ENCODE measurements at places on chromosomes 5 and 9.

DNA sequence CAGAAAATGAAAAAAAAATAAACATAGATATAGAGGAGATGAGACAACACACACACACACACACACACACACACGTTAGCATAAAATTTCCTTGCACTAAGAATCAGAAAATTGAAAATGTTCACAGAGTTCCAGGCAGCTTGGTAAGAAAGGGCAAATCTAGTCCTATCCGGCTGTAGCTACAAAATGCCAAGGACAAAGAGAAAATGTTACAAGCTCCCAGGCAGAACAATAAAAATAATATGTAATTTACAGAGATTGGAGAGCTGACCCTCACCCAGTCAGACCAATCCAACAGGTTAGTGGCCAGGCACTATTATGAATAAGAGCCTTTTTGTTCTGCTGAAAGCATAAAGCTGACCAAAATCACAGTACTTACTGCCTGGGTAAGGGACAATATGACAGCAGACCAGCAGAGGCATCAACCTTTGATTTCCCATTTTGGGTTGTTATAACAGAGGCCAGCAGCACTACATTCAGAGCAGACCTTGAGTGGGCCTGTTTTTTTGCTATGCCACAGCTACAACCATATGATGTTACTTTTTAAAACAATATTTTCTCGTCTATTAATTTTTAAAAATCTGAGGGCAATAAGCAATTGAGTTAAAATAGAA is 892.6 kb downstream of the TAF11L14 start:
- DNase-seq, result no peak

DNA sequence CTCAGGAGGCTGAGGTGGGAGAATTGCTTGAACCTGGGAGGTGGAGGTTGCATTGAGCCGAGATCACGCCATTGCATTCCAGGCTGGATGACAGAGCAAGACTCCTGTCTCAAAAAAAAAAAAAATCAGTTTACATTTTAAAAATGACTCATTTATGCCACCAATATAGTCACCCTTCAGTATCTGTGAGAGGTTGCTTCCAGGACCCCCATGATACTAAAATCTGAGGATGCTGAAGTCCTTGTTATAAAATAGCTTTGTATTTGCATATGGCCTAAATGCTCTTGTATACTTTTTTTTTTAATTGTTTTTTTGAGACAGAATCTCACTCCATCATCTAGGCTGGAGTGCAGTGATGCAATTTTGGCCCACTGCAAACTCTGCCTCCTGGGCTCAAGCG is 5.8 kb downstream of the OCLN start:
- no peak for DNase-seq

GRCh38 chr5:172280929-172281328 is 2.6 kb downstream of the UBTD2 start:
- no peak for DNase-seq

DNA sequence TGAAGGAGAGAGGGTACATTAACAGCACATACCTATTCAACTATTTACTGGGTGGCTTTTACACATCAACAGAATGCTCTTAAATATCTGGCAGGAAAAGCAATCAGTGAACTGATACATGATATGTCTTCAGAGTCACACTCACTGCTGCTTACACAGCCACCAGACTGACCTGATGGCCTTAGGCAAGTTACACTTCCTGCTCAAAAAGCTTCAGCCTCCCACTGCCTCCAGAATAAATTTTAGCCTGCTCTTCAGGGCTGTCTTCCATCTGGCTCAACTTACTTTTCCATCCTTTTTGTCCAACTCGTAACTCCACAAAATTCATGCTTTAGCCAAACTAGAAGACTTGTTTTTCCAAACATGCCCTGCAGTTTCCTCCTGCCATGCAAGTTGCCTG is 10.7 kb downstream of the LOX start:
- DNase-seq, result no peak

DNA sequence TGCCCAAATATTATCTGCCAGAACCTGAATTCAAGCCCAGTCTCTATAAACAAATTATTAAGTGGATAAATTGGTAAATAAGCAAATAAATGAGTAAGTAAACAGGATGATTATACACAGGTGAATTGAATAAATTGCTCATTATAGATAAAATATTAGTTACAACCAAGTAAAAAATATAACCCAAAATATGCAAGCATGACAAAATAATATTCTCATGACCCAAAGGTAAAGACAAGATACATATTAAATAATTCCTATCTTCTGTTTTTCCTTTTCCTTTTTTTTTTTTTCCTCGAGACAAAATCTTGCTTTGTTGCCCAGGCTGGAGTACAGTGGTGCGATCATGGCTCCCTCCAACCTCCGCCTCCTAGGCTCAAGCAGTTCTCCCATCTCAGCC is 21.2 kb upstream of the FSD1L start:
- no peak for DNase-seq

DNA sequence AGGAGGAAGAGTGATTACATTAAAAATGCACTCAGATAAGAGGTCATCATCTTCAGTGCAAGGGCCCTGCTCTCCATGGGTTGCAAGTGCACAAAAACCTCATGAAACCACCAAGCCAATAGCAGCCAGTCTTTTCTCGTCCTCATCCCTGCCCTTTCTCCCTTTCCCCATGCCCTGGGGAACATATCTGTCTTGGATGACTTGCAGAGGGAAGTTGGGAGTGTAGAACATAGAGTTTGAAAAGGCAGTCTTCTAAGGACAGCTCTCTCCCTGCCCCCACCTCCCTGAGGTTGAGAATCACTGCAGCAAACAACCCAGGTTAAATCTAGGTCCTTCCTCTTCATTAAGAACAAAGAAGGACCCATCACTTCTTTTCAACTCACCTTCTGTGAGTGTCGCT is 22.0 kb downstream of the DDX31 start:
- DNase-seq, result no peak

- no peak for DNase-seq
Measured at GRCh38 chr5:158014372-158014771, 155.4 kb upstream of the CLINT1 start.

- no peak for DNase-seq
Measured at GRCh38 chr5:40238066-40238745, 441.5 kb upstream of the PTGER4 start.

DNA sequence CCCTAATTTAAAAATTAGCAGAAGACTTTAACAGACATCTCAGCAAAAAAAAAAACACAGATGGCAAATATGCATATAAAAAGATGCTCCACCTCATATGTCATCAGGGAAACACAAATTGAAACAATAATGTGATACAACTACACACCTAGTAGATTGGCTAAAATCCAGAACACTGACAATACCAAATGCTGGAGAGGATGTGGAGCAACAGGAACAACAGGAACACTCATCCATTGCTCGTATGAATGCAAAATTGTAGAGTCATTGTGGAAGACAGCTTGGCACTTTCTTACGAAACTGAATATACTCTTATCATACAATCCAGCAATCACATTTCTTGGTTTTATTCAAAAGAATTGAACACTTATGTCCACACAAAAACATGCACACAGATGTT is 22.1 kb downstream of the MCIDAS start:
- no peak for DNase-seq

- no peak for DNase-seq
Measured at GRCh38 chr9:70290626-70291025, 31.8 kb downstream of the SMC5 start.

GRCh38 chr9:93620881-93621820 is 44.8 kb downstream of the PHF2 start:
- DNase-seq, result peak; percentile 85

DNA sequence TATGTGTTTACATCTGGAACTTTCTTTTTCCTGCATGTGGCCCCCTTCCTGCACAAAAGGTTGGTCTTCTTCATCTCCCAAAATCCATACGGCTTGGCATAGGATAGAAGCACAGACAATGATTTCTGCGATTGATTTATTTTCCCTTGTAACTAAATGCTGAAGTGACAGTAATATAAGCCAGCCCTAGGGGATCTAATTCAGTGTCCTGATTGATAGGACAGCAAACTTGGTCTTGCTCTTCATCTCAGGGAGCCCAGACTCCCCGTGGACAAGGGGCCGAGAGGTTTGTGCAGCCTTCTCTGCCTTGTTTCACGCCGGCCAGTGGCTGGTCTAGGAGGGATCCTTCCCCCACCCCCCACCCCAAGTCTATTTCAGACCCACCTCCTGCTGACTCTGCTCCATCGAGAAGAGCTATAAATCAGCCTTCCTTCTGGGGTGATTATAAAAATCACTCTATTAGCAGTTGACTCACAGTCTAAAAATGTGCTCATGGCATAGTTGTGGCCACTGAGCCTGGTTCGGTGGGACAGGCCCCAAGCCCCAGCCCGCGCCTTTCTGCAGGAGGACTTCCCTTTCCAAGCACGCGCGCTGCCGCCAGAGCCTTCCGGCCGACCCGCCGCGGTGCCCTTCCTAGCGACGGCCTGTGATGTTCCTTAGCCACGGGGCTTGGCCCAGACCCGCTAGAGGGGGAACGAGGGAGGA is 89.8 kb upstream of the COL5A1 start:
- DNase-seq, result no peak

GRCh38 chr5:145247745-145248040 is 587.4 kb downstream of the PRELID2 start:
- no peak for DNase-seq

DNA sequence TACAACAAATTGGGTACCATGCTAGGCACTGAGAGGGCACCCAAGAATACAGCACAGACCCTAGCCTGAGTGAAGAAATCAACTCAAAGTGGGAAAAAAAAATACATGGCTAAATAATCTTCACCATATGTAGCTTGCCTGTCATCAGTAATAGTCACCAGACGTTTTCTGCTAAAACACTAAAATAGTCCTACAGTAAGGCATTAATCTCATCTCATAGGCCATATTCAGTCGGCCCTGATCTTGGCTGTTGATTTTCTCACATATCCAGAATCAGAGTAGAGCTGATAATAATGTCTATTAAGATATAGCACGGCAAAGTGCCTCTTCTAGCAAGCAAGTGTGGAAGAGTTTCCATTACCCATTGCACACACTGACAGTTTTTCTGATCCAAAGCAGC is 322.1 kb upstream of the SLC30A5 start:
- no peak for DNase-seq

- no peak for DNase-seq
Measured at GRCh38 chr5:74017786-74018211, 391.8 kb downstream of the ARHGEF28 start.

DNA sequence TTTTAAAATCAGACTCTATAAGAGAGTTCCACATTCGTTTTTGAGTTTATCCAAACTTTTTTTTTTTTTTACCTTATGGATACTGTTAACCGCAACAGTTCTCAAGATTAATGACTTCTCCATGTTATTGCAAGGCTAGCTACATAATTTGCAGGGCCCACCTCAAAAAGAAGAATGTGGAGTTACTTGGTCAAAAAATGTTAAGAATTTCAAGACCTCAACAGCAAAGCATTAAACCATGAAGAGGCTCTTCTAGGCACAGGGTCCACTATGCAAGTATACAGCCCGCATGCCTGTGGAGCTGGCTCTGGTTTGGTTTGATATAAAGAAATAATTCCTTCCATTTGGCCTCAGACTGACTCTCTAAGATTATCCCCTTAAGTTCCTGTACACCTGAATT is 133.3 kb upstream of the TLX3 start:
- no peak for DNase-seq

GRCh38 chr5:59061377-59061776 is 478.5 kb downstream of the RAB3C start:
- no peak for DNase-seq

GRCh38 chr5:40315126-40315525 is 364.6 kb upstream of the PTGER4 start:
- no peak for DNase-seq

- no peak for DNase-seq
Measured at GRCh38 chr5:57117596-57117995, 56.3 kb upstream of the GPBP1 start.

- no peak for DNase-seq
Measured at GRCh38 chr5:74122175-74122574, 496.2 kb downstream of the ARHGEF28 start.

DNA sequence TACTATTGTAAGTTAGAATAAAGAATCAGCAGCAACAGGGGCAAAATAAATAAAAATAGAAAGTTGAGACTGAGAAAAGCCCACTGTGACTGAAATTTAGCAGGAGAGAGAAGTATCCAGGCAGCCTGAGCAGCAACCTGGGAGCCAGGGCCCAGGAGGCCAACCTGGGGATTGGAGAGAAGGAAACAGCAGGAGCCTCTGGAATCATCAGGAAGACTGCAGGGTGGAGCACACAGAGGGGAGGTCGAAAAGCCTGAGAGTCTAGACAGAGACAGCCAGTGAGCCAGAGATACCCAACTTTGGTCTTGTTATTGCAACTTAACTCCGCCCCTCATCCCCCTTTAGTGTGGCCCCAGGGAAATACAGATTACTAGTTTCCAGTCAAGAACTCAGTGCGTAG is 98.6 kb downstream of the SLC1A3 start:
- DNase-seq, result no peak

- DNase-seq, result no peak
Measured at GRCh38 chr9:81519816-81520495, 169.4 kb downstream of the TLE1 start.

DNA sequence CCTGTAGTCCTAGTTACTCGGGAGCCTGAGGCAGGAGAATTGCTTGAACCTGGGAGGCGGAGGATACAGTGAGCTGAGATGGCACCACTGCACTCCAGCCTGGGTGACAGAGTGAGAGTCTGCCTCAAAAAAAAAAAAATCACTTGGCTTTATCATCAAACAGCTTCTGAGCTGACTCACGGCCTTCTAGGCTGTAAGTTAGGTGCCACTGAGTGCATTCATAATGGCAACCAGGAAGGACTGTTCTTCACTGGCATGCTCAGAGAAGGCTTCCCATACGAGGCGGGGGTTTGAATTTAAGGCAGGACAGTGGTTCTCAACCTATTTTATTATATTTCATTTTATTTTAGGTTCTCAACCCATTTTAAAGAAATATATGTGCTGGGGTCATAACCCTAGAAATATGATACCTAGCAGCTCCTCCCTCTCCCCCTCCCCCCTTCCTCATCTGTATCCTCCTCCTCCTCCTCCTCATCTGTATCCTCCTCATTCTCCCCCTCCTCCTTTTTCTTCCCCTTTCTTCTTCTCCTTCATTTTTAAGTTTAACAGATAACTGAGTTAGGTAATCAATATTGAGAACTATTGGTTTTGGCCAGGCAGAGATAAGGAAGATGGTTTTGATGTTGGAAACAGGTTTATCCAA is 19.0 kb upstream of the LHFPL2 start:
- DNase-seq, result no peak

DNA sequence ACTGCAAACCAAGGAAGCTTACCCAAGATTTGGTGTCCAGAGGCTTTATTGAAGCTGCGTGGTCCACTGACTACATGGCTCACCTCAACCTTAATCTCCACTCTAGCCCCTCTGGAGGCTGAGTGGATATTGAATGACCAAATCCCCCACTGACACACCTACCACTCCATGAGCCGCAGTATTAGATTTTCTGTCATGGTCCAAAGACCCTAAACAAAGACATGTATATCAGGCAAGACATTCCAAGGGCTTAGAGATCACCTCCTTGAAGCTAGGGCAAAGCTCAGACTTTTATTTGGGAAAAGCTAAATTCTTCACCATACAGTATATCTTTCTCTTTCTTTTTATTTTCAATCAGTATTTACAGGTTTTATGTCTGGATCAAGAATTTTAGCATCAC is 346.2 kb upstream of the CTNND2 start:
- no peak for DNase-seq

- no peak for DNase-seq
Measured at GRCh38 chr9:137494104-137494544, 35.0 kb upstream of the NSMF start.

GRCh38 chr5:132001647-132002561 is 9.6 kb downstream of the ACSL6 start:
- no peak for DNase-seq

GRCh38 chr5:39547553-39548154 is 122.9 kb upstream of the DAB2 start:
- no peak for DNase-seq

- DNase-seq, result no peak
Measured at GRCh38 chr9:83012168-83012921, 50.6 kb downstream of the RASEF start.

GRCh38 chr9:36924757-36925432 is 109.2 kb downstream of the PAX5 start:
- DNase-seq, result no peak
